ENCODE measurements at places on chromosomes 12 and 14.

DNA sequence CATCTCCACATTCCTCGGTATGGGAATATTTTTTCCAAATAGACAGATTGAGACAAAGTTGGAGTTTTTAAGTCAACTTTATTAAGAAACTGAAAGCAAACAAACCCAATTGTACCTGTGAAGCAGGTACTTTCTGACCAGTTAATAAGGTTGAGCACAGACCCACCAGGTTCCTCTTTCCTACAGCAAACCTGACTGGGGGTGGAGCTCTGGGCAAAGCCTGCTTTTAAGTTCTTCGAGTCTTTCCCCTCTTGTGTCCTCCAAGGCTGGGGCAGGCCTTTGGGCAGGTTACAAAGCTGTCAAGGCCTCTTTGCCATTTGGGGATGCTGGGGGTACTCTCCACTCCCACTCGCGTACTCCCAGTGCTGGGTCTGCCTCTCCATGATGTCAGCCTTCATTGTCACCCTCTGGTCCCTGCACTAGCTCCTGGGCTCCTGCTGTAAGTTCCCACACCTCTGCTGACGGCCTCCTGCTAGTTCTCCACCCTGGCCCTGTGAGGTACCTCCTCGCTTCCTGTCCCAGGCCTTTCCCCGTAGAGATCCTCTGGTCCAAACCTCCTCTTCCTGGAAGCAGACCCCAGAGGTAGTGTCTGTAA is 3.2 kb downstream of the KCNH3 start:
- no peak for DNase-seq
- H3K4me1 ChIP-seq, result peaks cover 14% of the 10 kb centered on the region
- peaks cover 16% of the 10 kb centered on the region for H3K36me3 ChIP-seq
- peaks cover 67% of the 10 kb centered on the region for H3K27me3 ChIP-seq
- H3K27ac ChIP-seq, result no peak overlapping the region

DNA sequence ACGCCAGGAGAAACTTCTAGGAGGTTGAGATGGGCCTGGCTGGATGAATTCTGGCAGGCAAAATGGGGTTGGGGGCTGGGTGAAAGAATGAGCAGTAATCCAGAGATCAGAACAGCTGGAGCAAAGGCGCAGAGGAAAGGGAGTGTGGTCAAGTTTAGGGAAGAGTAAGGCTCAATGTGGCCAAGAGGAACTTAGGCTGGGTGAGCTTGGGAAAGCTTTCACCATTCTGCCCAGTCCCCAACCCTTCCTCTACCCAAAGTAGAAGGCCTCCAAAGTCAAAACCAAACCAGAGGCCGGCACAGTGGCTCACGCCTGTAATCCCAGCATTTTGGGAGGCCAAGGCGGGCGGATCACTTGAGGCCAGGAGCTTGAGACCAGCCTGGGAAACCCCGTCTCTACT is 10.2 kb upstream of the RABGGTA start:
- no peaks in the 10 kb centered on the region for H3K27me3 ChIP-seq
- H3K4me1 ChIP-seq, result no peaks in the 10 kb centered on the region
- no peak for DNase-seq
- no peak overlapping the region for H3K4me3 ChIP-seq
- no peak overlapping the region for H3K27ac ChIP-seq

DNA sequence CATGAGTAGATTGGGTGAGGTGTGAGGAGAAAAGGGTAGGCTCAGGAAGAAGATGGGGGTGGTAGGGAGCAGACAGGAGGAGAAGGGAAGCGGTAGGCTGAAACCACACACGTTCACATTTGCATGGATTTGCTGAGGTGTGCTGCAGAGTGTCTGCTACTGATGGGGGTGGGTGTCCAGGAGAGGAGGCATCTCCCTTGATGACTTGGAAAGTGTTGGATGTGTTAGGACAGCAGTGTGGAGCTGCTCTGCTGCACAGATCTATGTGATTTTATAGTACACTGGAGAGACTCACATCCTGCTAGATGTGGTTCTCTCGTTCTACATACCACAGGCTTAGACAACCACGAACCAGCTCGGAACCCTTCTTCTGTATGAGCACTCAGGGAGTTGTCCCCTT is 9.3 kb downstream of the ZFHX2 start:
- H3K4me3 ChIP-seq, result no peak overlapping the region
- H3K36me3 ChIP-seq, result peaks cover 2% of the 10 kb centered on the region
- peaks cover 30% of the 10 kb centered on the region for H3K4me1 ChIP-seq

GRCh38 chr12:46459861-46460545 is 87.4 kb upstream of the SLC38A2 start:
- no peaks in the 10 kb centered on the region for H3K36me3 ChIP-seq
- no peak for DNase-seq
- no peak overlapping the region for H3K4me3 ChIP-seq
- H3K4me1 ChIP-seq, result peaks cover 25% of the 10 kb centered on the region
- H3K27ac ChIP-seq, result peak overlapping the region; percentile 62

DNA sequence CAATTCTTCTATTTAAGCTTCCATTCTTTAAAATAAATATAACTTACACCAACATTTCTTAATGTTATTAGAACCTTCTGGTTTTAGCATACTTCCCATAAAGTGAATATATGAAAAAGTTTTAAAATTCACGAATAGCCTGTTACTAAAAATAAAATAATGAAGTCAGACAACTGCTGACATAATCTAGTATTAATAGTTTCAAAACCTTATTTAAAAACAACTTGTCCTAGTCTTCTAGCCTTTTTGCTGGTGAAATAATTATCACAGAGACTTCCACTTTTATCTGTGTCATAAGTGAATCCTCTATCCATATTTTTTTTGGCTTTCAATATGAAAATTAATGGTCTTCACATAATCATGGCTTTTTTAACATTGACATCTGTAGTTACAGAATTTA is 93.8 kb upstream of the MON2 start:
- DNase-seq, result no peak
- H3K4me1 ChIP-seq, result peaks cover 3% of the 10 kb centered on the region
- no peak overlapping the region for H3K4me3 ChIP-seq
- no peaks in the 10 kb centered on the region for H3K27me3 ChIP-seq
- peaks cover 6% of the 10 kb centered on the region for H3K36me3 ChIP-seq
- H3K27ac ChIP-seq, result no peak overlapping the region

GRCh38 chr12:95336387-95337067 is 118.9 kb downstream of the VEZT start:
- H3K4me1 ChIP-seq, result peaks cover 14% of the 10 kb centered on the region
- peak overlapping the region; percentile 97 for H3K27ac ChIP-seq
- DNase-seq, result peak; percentile 51
- peak overlapping the region; percentile 41 for H3K4me3 ChIP-seq
- H3K36me3 ChIP-seq, result no peaks in the 10 kb centered on the region

- H3K36me3 ChIP-seq, result peaks cover 4% of the 10 kb centered on the region
- no peaks in the 10 kb centered on the region for H3K4me1 ChIP-seq
- H3K27ac ChIP-seq, result no peak overlapping the region
- peaks cover 3% of the 10 kb centered on the region for H3K27me3 ChIP-seq
- DNase-seq, result no peak
- no peak overlapping the region for H3K4me3 ChIP-seq
These were observed 120.8 kb upstream of the PLXNC1 start for GRCh38 chr12:94027561-94027960.

GRCh38 chr12:82412246-82412645 is 53.9 kb downstream of the METTL25 start:
- H3K4me1 ChIP-seq, result no peaks in the 10 kb centered on the region
- no peak overlapping the region for H3K27ac ChIP-seq
- no peaks in the 10 kb centered on the region for H3K27me3 ChIP-seq
- DNase-seq, result no peak
- no peak overlapping the region for H3K4me3 ChIP-seq
- H3K36me3 ChIP-seq, result no peaks in the 10 kb centered on the region

- peaks cover 89% of the 10 kb centered on the region for H3K27me3 ChIP-seq
- H3K4me1 ChIP-seq, result no peaks in the 10 kb centered on the region
- H3K4me3 ChIP-seq, result no peak overlapping the region
- H3K27ac ChIP-seq, result no peak overlapping the region
- no peak for DNase-seq
- no peaks in the 10 kb centered on the region for H3K36me3 ChIP-seq
These were observed 109.3 kb downstream of the C12orf42 start for GRCh38 chr12:103386451-103386850.

GRCh38 chr12:71567537-71567936 is 96.1 kb downstream of the ZFC3H1 start:
- peaks cover 9% of the 10 kb centered on the region for H3K4me1 ChIP-seq
- no peak for DNase-seq
- no peak overlapping the region for H3K4me3 ChIP-seq
- no peaks in the 10 kb centered on the region for H3K36me3 ChIP-seq
- H3K27ac ChIP-seq, result no peak overlapping the region
- H3K27me3 ChIP-seq, result peaks cover 7% of the 10 kb centered on the region

DNA sequence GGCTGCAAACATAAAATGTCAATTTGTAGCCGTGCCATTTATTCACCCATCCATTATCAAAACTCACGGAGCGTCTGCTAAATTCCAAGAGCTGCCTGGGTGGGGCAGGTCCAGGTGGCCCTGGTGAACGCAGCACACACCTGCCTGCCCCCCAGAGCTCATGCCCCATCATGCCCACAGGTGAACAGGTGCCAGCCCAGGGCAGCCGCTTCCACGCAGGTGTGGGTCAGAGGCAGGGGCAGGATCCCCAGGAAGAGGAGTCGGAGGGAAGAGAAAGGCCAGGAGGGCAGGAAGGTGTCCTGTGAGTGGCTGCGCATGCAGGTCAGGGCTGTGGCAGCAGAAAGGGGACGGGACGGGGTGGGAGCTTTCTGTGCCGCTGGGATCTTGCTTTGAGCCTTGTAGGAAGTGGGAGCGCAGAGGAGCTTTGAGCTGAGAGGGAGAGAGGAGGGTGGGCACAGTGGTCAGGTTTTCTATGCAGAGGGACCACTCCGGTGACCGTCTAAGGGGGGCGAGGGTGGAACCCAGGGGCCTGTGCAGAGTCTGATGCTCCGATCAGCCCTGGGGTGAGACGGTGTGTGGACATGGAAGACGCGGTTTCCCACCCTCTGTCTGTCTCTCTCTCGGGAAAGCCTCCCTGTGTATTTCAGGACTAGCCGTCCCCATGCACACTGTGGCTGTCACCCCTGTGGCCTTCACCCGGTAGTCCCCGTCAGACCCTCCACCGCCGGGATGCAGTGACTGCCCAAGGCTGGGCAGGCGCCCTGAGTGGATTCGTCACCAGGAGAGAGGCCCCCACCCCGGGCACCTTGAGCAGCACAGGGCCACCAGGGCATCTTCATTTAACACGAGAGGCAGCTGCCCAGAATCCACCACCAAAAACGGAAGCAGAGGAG is 26.7 kb downstream of the GALNT9 start:
- no peaks in the 10 kb centered on the region for H3K36me3 ChIP-seq
- no peak overlapping the region for H3K4me3 ChIP-seq
- no peak overlapping the region for H3K27ac ChIP-seq
- H3K27me3 ChIP-seq, result peaks cover 36% of the 10 kb centered on the region
- no peak for DNase-seq

DNA sequence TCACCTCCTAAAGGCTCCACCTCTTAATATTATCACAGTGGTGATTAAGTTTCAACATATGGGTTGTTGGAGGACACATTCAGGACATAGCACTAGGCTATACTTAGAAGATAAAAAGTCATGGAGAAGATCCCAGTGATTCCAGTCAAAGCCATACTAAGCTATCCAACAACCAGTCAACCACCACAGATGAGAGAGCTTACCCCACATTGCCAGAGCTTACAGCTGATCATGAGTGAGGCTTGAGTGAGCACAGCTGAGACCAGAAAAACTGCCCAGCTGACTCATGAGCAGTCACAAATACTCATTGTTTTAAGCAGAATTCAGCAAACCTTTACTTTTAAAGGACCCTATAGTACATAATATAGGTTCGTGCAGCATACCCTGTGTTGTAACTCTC is 85.1 kb downstream of the DRAM1 start:
- H3K27ac ChIP-seq, result no peak overlapping the region
- DNase-seq, result no peak
- no peaks in the 10 kb centered on the region for H3K36me3 ChIP-seq
- H3K4me1 ChIP-seq, result peaks cover 11% of the 10 kb centered on the region
- H3K27me3 ChIP-seq, result peaks cover 12% of the 10 kb centered on the region

DNA sequence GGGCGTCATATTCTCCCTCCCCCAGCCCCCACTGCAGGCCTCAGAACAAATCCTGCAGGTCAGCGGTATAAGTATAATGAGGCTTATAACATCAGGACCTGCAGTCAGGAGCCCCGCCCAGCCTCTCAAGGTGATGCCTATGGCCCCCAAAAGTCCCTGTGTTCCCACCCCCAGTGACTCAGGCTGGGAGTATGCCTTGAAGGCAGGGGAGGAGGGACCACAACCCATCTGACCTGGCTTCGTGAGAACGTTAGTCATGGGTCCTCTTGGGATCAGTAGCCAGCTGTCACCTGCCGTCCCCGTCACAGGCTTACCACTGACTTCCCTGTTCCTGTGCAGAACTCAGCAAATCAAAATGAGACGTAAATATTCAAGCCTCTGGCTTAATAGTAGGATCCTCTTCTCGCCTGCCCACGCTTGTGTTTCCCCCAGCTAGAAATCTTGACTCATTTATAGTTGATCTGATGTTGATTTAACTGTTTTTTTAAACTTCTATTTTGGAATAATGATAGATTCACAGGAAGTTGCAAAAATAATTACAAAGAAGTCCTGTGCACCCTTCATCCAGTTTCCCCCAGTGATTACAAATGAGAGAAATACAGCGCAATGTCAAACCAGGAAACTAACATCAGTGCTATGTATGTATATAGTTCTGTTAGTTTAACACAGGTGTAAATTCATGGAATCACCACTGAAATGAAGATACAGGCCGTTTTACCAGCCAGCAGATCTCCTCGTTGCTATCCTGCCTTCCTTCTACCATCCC is 107.5 kb downstream of the ADGRD1 start:
- H3K36me3 ChIP-seq, result no peaks in the 10 kb centered on the region
- H3K4me1 ChIP-seq, result no peaks in the 10 kb centered on the region
- peaks cover 20% of the 10 kb centered on the region for H3K27me3 ChIP-seq
- no peak overlapping the region for H3K4me3 ChIP-seq

DNA sequence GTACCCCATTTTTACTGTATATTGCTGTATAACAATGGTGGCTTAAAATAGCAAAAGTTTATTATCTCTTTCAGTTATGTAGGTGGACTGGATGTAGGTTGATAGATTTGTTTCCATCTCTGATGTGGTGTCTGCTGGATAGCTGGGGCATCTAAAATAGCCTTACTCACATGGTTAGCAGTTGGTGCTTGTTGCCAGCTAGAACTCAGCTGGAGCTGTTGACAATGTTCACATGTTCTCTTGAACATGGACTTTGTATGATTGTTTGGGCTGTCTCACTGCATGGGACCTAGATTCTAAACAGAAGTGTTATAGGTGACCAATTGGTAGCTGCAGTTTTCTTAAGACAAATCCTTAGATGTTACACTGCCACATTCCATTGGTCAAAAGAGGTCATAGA is 126.9 kb downstream of the GPHN start:
- no peak for DNase-seq
- no peaks in the 10 kb centered on the region for H3K36me3 ChIP-seq
- H3K4me3 ChIP-seq, result no peak overlapping the region
- peaks cover 7% of the 10 kb centered on the region for H3K4me1 ChIP-seq
- no peaks in the 10 kb centered on the region for H3K27me3 ChIP-seq
